ENCODE measurements at places on chromosomes 4 and X. TPM values are rescaled to one million over a fixed set of nuclear protein-coding genes. Genes with fewer than 3 reads are reported as not detected.

DNA sequence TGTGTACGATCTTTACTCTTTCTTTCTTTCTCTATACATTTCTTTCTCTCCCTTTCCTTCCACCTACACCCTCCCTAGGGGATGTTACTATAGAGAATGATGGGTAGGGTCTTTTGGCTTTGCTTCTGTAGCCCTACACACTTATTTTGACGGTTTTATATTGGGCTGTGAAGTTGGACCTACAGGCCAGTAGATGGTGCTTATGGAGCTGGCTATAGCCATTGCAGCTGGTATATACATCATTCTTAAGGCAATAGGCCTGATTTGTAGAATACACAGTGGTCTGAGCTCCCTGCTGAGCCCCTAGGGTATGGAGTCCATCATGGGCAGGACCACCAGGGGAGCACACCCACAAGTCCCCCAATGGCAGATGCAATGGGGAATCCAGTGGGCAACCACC, 1869.7 kb downstream of the STIM2 start:
- H3K27ac ChIP-seq = no peak overlapping the region
- no peaks in the 10 kb centered on the region for H3K36me3 ChIP-seq
- no peaks in the 10 kb centered on the region for H3K4me1 ChIP-seq
- no peak for DNase-seq
- H3K4me3 ChIP-seq = no peak overlapping the region
- H3K27me3 ChIP-seq = no peaks in the 10 kb centered on the region

GRCh38 chr4:75724867-75725724, 719 bp downstream of the USO1 start:
- DNase-seq = peak; percentile 79
- no peaks in the 10 kb centered on the region for H3K36me3 ChIP-seq
- peaks cover 10% of the 10 kb centered on the region for H3K4me1 ChIP-seq
- H3K4me3 ChIP-seq = peak overlapping the region; percentile 70
- H3K27ac ChIP-seq = peak overlapping the region; percentile 82

DNA sequence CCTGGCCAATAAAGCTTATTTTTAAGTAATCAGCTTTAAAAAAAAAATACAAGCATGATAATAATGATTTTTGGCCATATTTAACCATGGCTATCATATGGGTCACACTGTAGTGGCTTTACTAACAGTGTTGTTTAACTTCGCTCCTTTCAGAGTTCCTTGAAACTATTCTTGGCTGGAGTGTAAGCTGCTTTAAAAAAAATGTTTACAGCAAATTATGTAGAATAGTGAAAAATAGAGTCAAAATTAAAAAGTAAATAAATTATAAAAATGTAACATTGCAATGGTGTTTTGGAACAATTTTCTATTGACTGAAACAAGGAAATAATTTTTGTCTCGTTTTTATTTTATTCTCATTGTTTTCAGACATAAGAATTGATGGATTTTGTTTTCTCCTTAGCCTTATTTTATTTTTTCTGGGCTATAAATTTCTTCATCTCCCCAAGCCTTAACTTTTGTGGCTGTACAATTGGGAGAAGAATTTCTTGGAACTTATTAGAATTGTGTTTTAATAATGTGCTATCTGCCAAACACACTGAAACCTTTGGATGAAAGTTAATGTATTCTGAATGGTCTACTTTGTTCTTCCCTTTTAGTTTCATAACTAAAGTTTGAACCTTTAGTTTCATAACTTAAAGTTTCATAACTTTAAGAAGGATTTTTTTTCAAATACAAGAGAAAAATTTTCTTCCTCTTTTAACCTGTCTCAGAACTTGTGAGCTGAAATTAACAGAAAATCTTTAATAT, 182.0 kb downstream of the ARHGAP24 start:
- H3K27me3 ChIP-seq = no peaks in the 10 kb centered on the region
- no peak overlapping the region for H3K27ac ChIP-seq
- H3K4me3 ChIP-seq = no peak overlapping the region
- no peak for DNase-seq

GRCh38 chrX:18890049-18890381, 93.9 kb downstream of the PHKA2 start:
- no peak for DNase-seq
- H3K4me1 ChIP-seq = peaks cover 11% of the 10 kb centered on the region
- H3K36me3 ChIP-seq = peaks cover 2% of the 10 kb centered on the region
- H3K27ac ChIP-seq = no peak overlapping the region
- no peaks in the 10 kb centered on the region for H3K27me3 ChIP-seq

DNA sequence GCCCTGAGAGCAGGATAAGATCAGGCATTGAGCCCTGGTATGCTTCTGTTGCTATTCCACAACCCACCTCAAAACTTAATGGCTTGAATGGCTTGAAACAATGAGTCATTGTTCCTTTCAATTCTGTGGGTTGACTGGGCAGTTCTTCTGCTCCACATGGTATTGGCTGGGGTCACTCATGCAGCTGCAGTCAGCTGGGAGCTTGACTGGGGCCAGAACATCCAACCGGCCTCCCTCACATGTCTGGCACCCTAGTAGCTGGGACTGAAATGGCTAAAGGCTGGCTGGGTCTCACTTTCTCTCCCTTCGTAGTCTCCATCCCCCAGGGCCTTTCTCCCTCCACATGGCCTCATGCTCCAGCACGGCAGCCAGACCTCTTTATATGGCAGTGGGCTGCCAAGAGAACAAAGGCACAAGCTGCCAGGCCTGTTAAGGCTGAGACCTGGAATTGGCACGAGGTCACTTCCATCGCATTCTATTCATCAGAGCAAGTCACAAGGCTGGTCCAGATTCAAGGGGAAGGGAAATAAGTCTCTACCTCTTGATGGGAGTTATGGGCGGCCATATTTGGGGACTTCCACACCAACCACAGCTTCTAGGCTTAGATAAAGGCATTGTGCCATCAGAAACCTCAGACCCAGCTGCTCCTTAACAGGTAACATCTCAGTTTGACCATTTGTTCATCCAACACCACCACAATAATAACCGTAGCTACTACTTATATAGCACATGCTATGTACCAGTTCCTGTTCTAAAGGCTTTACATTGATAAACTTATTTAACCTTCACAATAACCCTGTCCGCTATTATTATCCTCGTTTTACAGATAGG, 159.7 kb upstream of the ATP6AP2 start:
- H3K4me1 ChIP-seq = no peaks in the 10 kb centered on the region
- H3K27ac ChIP-seq = no peak overlapping the region
- peaks cover 13% of the 10 kb centered on the region for H3K27me3 ChIP-seq

DNA sequence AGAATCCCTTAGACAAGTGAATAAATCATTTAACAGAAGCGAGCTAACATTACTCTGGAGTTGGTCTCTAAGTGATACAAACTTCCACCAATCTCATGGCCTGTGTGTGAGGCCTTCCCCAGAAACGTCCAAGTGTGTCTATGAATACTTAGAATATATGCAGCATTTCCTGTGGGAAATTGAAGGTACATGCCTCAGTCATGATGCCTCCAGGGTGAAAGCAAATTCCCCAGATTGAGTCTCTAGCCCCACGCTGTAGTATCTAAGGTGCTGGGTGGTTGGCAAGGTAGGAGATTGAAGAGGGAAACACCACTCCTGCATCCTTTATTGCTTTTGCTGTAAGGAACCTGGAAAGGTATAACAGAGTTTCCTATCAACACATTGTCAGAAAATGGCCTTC, 113.8 kb downstream of the IL13RA2 start:
- peaks cover 7% of the 10 kb centered on the region for H3K27me3 ChIP-seq
- H3K36me3 ChIP-seq = no peaks in the 10 kb centered on the region
- no peaks in the 10 kb centered on the region for H3K4me1 ChIP-seq
- no peak for DNase-seq
- H3K4me3 ChIP-seq = no peak overlapping the region

GRCh38 chrX:34873500-34874225, 68.9 kb upstream of the FAM47B start:
- H3K27ac ChIP-seq = no peak overlapping the region
- peaks cover 3% of the 10 kb centered on the region for H3K4me1 ChIP-seq
- peak; percentile 36 for DNase-seq
- no peaks in the 10 kb centered on the region for H3K27me3 ChIP-seq
- no peaks in the 10 kb centered on the region for H3K36me3 ChIP-seq
- no peak overlapping the region for H3K4me3 ChIP-seq

DNA sequence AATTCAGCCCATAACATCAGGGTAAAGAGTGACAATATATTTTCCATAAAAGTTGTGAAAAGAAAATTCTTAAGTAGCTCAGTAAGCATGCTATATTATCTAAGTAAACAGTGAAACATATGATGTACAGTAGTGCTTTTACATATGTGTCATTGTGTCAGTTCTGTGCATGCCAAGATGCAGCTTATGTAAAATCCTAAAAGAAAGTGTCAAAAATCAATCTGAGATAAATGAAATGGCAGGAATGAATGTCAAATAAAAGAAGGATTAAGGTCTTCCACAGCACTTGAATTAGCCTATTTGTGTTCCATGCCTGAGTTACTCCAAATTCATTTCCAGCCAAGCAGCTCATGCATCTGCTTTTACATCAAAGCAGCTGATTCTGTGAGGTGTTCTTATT, 452.7 kb upstream of the HS3ST1 start:
- DNase-seq = no peak
- no peak overlapping the region for H3K27ac ChIP-seq
- H3K27me3 ChIP-seq = no peaks in the 10 kb centered on the region
- H3K36me3 ChIP-seq = no peaks in the 10 kb centered on the region

- DNase-seq = no peak
- no peaks in the 10 kb centered on the region for H3K36me3 ChIP-seq
- H3K27ac ChIP-seq = no peak overlapping the region
- peaks cover 66% of the 10 kb centered on the region for H3K27me3 ChIP-seq
Observed at GRCh38 chr4:8019396-8020365, 80.0 kb upstream of the AFAP1 start.

GRCh38 chr4:44760142-44760898, 34.0 kb upstream of the GNPDA2 start:
- no peak overlapping the region for H3K27ac ChIP-seq
- H3K4me1 ChIP-seq = no peaks in the 10 kb centered on the region
- no peaks in the 10 kb centered on the region for H3K27me3 ChIP-seq
- no peak overlapping the region for H3K4me3 ChIP-seq

- H3K4me3 ChIP-seq = peak within 1 kb of the TSS; percentile 2
- H3K36me3 ChIP-seq = no peaks in the 10 kb centered on the region
- H3K27me3 ChIP-seq = no peaks in the 10 kb centered on the region
- peak within 1 kb of the TSS; percentile 1 for H3K27ac ChIP-seq
Observed at GRCh38 chrX:10156199-10157031, at the start of gene CLCN4. Gene CLCN4, plus strand, starts transcription at chrX:10156975. Its CDS starts 28,058 bp downstream, at chrX:10185033.

DNA sequence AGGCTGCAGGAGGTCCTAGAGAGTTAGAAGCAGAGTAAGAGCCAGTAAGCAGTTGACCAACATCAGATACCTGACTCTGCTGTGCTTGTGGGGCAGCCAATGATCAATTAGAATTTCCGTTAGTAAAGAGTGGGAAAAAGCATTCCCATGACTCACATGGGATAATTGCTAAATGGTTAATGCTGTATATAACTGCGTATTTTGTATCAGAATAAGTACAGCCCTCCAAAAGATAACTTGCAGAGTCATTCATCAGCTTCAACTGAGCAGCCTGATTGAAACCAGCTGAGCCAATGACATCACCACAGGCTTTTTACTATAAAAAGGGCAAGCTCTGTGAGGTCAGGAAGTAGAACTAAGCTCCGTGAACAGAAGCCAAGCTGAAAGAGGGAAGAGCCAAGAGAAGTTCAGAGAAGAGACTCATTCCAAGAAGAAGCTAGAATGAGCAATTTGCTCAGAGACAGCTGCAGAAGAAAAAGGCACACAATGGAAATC, 67.9 kb downstream of the PPP3CA start:
- no peak overlapping the region for H3K4me3 ChIP-seq
- DNase-seq = peak; percentile 97
- H3K4me1 ChIP-seq = peaks cover 3% of the 10 kb centered on the region
- no peaks in the 10 kb centered on the region for H3K36me3 ChIP-seq

- DNase-seq = no peak
- no peaks in the 10 kb centered on the region for H3K4me1 ChIP-seq
- H3K27me3 ChIP-seq = peaks cover 2% of the 10 kb centered on the region
- H3K27ac ChIP-seq = no peak overlapping the region
Observed at GRCh38 chrX:48154796-48155195, 24.4 kb downstream of the SPACA5B start.

DNA sequence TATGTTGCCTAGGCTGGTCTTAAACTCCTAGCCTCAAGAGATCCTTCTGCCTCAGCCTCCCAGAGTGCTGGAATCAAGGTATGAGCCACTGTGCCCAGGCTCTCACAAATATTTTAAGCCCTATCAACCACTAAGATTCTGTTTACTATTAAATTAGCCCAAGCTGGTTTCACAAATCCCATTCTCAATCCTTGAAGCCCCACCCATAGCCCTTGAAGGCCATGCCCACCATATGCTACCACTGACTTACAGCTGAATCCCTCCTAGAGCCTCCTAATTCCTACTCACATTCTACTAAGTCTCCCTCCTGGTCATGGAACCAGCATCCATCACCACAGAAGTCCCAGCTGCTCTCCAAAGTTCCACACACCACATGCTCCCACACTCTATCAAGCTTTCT, 9.7 kb downstream of the GRIPAP1 start:
- no peak overlapping the region for H3K27ac ChIP-seq
- H3K27me3 ChIP-seq = no peaks in the 10 kb centered on the region
- no peaks in the 10 kb centered on the region for H3K4me1 ChIP-seq
- H3K4me3 ChIP-seq = no peak overlapping the region

- no peak overlapping the region for H3K27ac ChIP-seq
- no peaks in the 10 kb centered on the region for H3K27me3 ChIP-seq
- DNase-seq = peak; percentile 65
- no peaks in the 10 kb centered on the region for H3K4me1 ChIP-seq
- H3K4me3 ChIP-seq = no peak overlapping the region
- no peaks in the 10 kb centered on the region for H3K36me3 ChIP-seq
Observed at GRCh38 chr4:150746156-150746555, 164.2 kb downstream of the MAB21L2 start.

DNA sequence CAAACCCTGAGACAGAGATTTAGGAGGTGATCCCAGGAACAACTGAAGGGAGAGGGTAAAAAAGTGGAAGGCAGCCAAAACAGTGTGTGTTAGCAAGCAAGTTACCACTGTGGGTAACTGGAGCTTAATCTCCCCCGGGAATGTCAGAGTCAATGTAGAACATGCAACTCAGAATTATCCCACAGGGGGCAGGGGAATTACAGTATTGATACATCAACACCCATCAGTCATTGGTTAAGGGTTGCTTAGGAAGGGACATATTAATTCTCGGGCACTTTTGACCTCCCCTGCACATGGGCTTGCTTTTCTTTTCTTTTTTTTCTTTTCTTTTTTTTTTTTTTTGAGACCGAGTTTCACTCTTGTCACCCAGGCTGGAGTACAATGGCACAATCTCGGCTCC, 29.3 kb downstream of the CXorf58 start:
- H3K4me3 ChIP-seq = no peak overlapping the region
- H3K27ac ChIP-seq = no peak overlapping the region
- H3K27me3 ChIP-seq = peaks cover 1% of the 10 kb centered on the region
- no peaks in the 10 kb centered on the region for H3K4me1 ChIP-seq

Gene CORIN
- 20.3 TPM for total RNA-seq

Gene ARAP2
- 1.8 TPM for total RNA-seq

Gene CHRDL1
- total RNA-seq = 0.36 TPM

Gene SPANXA2
- total RNA-seq = not detected

Gene NDNF
- total RNA-seq = under 0.01 TPM

Gene ZCCHC18
- total RNA-seq = 0.36 TPM

Gene SPINK2
- not detected for total RNA-seq

Gene SOX3
- not detected for total RNA-seq

Gene STS
- total RNA-seq = 3.4 TPM

Gene STAP1
- total RNA-seq = not detected

Gene SLC6A14
- total RNA-seq = not detected
